ENCODE measurements at places on chromosomes 7 and 10.

DNA sequence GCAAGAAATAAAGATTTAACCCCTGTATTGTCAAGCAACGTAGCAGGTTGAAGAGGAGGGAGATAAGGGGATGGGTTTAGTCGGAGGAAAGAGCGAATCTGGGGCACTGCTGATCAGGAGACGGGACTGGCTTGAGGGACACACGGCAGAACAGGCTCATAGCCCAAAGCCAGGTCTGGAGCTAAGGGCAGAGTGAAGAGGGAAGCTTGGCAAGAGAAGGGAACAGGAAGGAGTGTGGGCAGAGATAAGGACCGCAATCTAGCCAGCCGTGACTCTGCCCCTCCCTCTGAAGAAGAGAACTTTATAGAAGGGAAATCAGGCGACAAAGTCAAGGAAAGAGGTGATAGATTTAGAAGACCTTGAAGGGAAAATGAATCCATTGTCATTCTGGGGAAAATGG, 67.6 kb downstream of the CAV1 start:
- no peak for DNase-seq

- DNase-seq: no peak
Measured at GRCh38 chr7:20220921-20221547, 3.9 kb upstream of the MACC1 start.

GRCh38 chr7:138000081-138000701, 1.7 kb downstream of the CREB3L2 start:
- DNase-seq: no peak

DNA sequence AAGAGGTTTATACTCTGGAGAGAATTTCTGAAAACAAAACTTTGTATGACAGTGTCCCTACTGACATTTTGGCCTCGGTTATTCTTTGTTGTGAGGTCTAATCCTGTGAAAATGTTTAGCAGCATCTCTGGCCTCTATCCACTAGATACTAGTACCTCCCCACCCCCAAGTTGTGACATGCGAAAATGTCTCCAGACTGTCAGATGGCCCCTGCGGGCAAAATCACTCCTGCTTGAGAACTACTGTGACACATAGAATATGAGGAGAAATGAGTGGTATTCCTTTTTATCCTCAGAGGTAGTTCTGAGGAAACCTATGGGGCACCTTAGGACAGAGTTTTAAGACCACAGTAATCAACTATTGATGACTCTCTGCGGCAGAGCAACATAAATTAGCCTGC, 315.3 kb upstream of the HGF start:
- DNase-seq: no peak

GRCh38 chr10:116593139-116593740, 2.5 kb downstream of the PNLIPRP1 start:
- no peak for DNase-seq

DNA sequence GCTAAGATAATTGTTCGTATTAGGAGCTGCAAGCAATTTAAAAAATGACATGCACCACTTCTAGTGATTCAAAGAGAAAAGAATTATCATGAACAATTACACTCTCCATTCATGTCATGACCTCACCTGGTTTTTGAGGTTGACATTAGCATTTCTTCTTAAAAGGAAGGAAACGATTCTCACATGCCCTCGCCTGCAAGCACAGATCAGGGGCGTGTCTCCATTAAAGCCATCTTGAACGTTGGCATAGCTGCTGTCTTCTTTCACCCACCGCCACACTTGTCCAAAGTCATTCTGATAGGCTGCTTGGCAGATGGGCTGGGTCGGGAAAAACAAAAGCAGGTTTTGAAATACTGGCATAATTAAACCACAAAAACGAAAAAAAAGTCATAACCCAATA, 19.9 kb downstream of the ANKRD22 start:
- no peak for DNase-seq

DNA sequence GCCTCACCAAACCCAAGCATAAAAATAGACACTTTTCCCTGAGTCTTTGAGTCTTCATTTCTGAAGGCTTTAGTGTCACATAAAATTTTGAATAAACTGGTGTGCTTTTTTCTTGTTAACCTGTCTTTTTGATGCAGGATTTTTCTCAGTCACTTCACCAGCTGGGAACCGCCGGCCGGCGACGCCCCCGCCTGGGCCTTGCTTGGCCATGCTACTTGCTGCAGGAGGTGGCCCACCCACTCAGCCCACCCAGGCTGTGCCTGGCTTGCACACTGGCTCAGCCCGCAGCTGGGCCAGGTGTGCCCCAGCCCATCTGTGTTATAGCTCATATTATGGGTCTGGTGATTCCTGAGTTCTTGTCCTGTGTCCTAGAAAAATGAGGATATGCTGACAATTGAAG, 247.4 kb upstream of the CACNA2D1 start:
- DNase-seq: no peak

GRCh38 chr10:129689671-129690071, 222.6 kb downstream of the MGMT start:
- DNase-seq: no peak

DNA sequence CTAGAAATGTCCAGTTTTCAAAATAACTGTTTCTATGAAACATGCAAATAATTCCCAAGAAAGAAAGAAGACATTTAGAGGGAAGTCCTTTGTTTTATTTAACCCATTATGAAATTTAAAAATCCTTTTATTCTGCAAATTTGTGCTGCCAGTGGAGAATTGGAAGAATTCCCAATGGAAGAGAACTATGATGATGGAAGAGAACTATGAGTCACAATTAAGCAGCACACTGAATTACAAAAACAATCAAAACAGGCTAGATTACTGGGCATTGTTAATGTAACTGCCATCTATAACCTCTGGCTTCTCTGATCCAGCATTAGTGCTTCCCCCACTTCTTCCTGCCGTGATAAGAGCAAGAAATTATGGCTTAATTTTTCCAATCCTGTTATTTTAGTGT, 126.2 kb upstream of the FEZF1 start:
- DNase-seq: no peak

DNA sequence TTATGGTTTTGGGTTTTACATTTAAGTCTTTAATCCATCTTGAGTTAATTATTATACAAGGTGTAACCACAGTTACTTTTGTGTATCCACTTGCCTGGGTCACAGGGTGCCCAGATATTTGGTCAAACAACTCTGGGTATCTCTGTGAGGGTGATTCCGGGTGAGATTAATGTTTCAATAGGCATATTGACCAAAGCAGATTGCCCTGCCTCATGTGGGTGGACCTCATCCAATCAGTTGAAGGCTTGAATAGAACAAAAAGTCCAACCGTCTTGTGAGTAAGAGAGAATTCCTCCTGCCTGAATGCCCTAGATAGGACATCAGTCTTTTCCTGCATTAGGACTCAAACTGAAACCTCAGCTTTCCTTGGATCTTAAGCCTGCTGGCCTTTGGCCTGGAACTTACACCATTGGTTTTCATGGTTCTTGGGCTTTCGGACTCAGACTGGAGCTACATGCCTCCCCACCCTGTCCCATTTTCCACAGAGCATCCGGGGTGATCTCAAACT, 68.9 kb upstream of the ST8SIA6 start:
- DNase-seq: no peak

- no peak for DNase-seq
Measured at GRCh38 chr10:35004651-35005050, 85.5 kb downstream of the CUL2 start.

DNA sequence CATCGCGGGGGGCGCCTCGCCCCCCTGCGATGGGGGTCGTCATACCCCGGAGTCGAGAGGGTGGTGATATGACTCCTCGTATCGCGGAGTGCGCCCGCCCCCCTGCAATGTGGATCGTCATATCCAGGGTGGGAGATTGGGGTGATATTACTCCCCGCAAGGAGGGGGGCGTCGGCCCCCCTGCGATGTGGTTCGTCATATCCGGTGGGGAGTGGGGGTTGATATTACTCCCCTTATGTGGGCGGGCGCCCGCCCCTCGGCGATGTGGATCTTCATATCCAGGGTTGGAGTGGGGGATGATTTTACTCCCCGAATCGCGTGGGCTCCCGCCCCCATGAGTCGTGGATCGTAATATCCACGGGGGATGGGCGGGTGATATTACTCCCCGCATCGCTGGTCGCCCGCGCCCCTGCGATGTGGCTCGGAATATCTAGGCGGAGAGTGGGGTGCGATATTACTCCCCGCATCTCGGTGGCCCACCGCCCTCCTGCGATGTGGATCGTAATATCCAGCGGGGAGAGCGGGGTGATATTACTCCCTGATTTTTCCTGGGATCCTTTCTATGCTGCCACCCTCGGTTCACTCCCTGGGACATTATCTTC, 36.9 kb downstream of the MEIG1 start:
- no peak for DNase-seq

- no peak for DNase-seq
Measured at GRCh38 chr10:130459011-130459410, 322.8 kb downstream of the GLRX3 start.

GRCh38 chr10:42996588-42996987, 80.3 kb upstream of the RET start:
- DNase-seq: no peak

DNA sequence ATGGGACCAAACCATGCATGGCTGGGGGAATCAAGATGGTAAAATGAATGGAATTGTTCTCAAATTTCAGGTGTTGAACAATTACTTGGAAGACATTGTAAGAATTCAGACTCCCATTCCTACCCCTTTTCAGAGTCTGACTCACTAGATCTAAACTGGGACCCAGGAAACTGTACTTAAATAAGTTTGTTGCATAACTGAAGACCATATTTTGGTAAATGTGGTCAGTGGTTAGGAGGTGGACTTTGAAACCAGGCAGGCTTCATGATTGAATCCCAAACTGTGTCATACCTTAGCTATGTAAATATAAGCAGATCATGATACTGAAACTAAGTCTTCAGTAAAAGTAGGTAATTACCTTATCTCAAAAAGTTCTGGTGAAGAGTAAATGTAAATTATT, 41.7 kb downstream of the ZWINT start:
- DNase-seq: no peak

DNA sequence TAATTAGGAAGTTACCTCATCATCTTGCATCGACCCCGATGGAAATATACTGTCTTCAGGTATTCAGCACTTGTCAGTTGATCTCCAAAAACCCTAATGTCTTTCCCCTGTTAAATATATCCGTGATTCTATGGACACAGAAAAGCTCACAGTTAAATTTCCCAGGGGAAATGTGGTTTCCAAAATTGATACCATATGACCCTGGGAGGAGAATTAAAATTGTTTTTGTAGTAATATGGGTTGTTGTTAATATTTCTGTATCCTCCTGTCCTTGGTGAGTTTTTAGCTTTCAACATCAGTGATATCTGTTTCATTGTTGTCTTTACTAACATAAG, 132.1 kb downstream of the CELF2 start:
- DNase-seq: no peak

DNA sequence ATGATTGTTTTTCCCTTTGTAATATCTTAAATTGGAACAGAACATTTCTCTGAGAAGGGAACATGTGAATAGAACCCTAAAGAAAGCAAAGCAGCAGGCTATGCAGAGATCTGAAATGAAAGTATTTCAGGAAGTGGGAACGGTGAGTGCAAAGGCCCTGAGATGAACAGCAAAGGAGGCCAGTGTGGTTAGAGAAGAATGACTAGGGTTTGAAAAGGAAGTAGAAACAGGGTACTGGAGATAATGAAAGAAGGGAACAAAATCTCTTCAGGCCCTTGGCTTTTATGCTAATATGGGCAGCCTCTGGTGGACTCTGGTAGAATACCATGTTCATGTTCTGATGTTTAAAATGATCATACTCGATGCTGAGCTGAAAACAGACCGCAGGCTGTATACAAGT, 22.2 kb downstream of the ARHGAP21 start:
- no peak for DNase-seq

- no peak for DNase-seq
Measured at GRCh38 chr10:55867848-55868247, 493.2 kb downstream of the ZWINT start.

DNA sequence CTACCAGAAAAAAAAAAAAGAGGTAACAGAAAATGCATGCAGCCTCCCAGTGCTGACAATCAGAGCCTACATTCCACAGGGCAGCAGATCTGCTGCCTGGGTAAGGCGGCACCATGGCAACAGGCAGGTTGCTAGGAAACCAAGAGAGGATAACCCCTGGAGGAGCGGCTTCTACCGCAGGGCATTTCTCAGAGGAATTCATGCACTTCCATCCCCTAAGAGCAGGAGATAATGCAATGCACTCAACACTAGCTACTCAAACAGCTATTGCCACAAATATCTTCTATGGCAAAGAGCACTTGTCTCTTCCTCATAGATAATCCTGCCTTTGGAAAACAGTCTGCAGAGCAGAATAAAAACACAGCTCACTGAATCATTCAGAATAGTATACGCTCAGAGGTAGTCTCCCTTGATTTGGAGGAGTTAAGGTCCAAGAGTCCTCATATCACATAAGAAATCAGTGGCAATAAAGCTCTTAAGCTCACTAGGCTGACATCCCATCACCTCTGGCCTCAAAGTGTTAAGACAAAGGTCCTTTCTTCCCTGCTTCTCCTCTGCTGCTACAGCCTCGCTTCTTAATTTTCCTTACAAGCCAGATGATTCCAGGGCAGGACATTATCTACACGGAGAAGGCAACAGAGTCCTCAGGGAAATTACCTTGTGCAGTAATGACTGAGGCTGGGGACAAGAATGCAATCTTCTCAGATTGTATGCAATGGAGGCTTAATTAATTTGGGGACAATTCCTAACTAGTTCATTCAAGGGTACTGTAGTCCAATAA, 10.7 kb downstream of the PSAP start:
- DNase-seq: no peak

- DNase-seq: no peak
Measured at GRCh38 chr7:44259547-44260457, 59.0 kb downstream of the YKT6 start.

DNA sequence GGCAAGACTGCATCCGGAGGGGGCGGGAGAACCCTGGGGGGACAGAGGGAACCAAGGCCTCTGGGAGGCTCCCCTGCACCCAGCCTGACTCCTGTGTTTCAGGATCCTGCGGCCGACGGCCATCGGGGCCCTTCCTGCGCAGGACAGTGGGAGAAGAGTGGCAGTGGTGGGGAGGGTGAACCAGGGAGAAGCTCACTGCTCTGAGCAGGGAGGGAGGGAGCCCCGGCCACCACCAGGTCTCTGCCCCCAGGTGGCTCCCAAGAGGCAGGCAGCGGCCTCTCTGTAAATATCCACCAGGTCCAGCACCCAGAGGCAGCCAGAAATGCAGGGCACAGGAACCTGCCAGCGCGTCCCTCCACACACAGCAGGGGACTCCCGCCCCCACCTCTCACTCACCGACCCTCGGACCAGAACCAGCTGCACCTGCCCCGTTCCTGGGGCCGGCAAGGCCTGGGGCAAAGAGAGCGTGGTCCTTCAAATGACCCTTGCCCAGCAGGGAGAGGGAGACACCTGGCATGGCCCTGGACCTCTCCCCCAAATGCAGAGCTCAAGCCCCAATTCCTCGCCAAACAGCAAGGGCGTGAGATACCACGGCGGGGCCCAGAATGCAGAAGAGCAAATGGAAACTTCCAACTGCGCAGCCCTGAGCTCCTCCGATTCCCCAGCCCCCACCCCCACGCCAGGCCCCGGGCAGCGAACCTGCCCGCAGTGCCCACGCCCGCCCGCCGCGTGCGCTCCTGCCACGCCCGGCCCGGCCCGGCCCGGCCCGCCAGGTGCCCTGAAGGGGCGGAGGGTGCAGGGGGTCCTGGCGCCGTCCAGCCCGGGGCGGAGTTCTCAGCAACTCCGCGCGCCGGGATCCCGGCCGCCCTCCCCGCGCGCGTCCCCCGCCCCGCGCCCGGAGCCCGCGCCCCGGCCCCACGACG, 805 bp downstream of the RASGEF1A start:
- peak; percentile 23 for DNase-seq
